ENCODE measurements at places on chromosomes 13 and 19. TPM values are rescaled to one million over a fixed set of nuclear protein-coding genes. Genes with fewer than 3 reads are reported as not detected.

The RETN gene
- total RNA-seq, result 3.0 TPM

The PGLYRP1 gene
- total RNA-seq, result not detected

- DNase-seq, result no peak
- H3K4me3 ChIP-seq, result no peak overlapping the region
- H3K36me3 ChIP-seq, result no peaks in the 10 kb centered on the region
- no peaks in the 10 kb centered on the region for H3K27me3 ChIP-seq
- no peaks in the 10 kb centered on the region for H3K4me1 ChIP-seq
These were observed 25.3 kb upstream of the FBN3 start for GRCh38 chr19:8174706-8175105.

GRCh38 chr19:35357867-35358573 is at the start of gene FFAR3:
FFAR3 (plus strand) TSS chr19:35358460; CDS start chr19:35358891, 431 bp downstream.
- H3K27ac ChIP-seq, result no peak within 1 kb of the TSS
- peaks cover 3% of the 10 kb centered on the region for H3K27me3 ChIP-seq
- peaks cover 11% of the 10 kb centered on the region for H3K4me1 ChIP-seq

DNA sequence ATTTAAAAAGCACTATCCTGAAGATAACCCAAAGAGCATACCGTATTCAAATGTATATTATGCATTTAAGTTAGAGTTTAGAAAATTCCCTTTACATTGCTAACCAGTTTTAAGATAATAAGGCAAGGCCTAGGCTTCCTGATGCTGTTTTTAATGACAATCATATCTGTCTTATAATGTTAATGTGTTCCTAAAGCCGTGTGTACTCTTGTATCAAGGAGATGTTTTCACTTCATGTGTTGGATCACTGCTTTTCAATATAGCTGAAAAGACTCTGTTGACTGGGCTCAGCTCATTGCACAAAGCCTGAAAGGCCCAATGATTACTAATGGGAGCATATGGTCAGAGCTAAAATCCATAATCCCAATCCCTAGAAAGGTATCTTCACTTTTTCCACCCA is 81.6 kb downstream of the DACH1 start:
- no peak for DNase-seq
- no peaks in the 10 kb centered on the region for H3K4me1 ChIP-seq
- H3K36me3 ChIP-seq, result no peaks in the 10 kb centered on the region
- H3K27me3 ChIP-seq, result no peaks in the 10 kb centered on the region
- H3K4me3 ChIP-seq, result no peak overlapping the region

- DNase-seq, result no peak
- H3K27me3 ChIP-seq, result no peaks in the 10 kb centered on the region
- peaks cover 45% of the 10 kb centered on the region for H3K36me3 ChIP-seq
These were observed 10.8 kb downstream of the DNMT1 start for GRCh38 chr19:10183926-10184325.

- peaks cover 12% of the 10 kb centered on the region for H3K4me1 ChIP-seq
- no peak overlapping the region for H3K27ac ChIP-seq
These were observed 28.7 kb upstream of the CD33 start for GRCh38 chr19:51196181-51196580.
